Amniotic stem cell (primary cell): ENCODE measurements at places on chromosomes 5 and 9.

GRCh38 chr5:74063821-74064220 lies 437.8 kb downstream of the ARHGEF28 start:
- no peak for DNase-seq

GRCh38 chr5:160213537-160213936 lies 15.8 kb upstream of the FABP6 start:
- no peak for DNase-seq

GRCh38 chr5:19534751-19535150 lies 453.2 kb downstream of the CDH18 start:
- DNase-seq = no peak

DNA sequence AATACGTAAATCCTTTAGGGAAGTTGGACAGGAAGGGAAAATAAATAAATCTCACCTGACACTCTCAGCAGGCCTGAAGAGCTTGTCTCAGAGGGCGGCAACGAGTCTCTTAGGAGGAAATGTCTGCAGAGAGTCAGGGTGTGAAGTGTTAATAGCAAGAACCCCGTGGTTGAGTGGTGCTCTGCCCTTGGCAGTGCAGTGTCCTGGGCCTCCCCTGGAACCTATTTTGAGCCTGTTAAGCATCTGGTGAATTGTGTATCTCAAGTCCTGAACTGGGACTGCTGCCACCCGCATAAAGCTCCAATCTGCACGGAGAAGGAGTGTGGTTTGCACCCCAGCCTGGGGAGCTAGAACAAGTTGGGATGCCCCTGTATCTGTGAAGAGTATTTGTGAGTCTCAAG lies 211.8 kb downstream of the GOLPH3 start:
- no peak for DNase-seq

DNA sequence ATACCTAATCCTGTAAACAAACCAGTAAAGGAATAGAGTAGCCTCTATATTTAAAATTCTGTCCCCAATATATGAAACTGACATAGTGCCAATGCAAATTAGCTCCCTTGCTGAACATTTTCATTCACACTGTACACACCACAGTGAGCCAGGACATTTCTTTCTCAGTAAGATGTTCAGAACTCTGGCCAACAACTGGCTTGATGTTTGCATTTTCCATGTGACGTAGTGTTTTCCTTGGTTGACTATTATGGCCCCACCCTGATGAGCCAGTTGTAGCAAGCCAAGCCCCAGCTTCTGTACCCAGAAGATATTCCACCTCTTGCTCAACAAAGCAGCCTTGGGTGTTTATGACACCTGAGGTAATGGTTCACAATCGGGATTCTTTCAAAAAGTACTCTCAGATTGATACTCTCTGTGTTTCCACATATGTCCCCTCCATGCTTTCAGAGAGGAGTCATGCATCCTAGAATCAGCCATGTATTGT lies 17.7 kb upstream of the ANXA1 start:
- DNase-seq = no peak

DNA sequence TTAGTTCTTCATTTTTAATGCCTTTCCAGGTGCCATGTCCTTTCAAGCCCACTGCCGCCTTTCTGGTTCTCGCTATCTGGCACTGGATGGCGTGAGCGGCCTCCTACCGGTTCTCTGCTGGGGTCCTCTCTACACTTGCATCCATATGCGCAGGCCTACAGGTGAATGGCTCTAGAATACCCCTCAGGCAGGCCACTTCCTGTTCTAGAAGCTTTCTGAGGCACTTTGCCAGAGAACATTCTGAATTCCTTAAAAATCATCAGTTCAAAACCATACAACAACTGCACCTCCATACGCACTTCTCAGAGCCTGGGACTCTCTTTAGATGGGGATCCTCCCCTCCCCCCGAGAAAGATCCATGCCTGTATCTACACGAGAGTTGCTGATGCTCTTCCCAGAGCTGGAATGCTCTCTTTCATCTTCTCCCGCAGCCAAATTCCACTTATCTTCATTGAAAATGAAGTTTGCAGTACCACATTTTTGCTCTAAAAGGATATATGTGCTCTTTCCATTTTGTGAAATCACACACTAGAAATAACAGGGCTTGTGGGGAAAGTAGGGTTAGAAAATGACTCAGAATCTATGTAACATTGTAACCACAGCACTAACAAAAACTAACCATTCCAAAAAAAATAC lies 1.4 kb upstream of the LHFPL2 start:
- DNase-seq = no peak

DNA sequence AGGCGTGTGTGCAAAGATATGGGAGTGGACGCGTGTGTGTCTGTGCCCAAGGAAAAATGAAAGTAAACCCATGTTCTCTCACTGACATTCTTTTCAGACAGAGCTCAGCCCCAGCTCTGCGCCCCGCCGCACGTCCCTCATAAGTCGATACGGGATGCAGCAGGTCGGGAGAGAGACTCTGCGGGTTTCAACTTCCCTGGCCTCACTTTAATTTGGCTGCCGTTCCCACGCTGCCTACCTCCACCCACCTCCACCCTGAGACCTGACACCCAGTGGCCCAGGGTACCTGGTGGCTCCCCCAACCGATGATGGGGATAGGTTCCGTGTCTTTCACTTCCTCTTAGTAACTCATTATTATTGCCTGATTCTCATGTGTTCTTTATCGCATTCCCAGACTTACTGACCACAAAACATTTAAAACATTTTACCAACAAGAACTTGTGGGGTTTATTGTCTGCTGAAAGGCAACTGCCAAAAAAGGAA lies 19.4 kb downstream of the LHX2 start:
- no peak for DNase-seq

DNA sequence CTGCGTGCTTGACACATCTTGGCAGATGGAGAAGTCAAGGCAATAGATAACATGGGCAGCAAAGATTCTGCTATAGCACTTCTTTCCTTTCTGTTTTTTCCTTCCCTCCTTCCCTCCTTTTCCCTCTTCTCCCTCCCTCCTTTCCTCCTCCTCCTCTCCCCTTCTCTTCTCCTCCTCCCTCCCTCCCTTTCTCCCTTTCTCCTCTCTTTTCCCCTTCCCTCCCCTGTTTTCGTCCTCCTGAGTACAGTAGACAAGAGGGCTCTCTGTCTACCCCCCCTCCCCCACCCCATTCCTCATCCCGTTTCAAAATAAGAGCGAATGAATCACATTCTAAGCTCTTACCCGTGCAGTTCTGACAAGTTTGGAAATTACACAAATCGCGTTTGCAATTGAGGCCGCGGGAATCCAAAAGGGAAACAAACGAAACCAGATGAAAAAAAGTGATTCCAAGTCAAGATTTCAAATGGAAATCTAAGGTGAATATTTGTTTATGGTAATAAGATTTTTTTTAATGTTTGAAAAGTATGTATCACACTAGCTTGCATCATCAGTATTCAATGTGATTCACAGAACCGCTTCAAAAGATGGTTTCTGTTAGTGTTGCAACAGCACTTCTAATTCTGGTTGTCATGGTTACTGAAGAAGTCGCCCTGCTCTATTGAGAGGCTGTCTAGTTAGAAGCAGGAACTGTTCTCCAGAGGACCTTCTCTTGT lies 1.3 kb downstream of the NIM1K start:
- peak; percentile 80 for DNase-seq
